ENCODE measurements at places on chromosomes 2 and 18.

DNA sequence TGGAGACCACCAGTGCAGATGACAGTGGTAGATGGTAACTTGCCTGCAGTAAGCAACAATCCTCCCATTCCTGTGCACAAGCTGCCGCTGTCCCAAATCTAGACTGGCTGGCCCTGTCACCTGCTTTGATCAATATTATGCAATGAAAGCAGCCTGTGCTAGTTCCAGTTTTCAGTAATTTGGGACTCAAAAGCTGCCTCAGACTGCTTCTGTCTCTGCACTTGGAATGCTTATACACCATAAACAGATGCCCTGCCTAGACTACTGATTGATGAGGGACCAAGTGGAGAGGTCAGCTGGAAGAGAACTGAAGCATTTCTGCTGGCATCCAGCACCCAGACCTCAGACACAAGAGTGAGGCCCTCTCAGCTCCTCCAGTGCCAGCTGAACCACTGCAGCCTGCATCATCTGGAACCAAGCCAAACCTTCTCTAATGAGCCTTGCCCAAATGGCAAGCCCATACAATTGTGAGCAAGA, 24.9 kb downstream of the CCBE1 start:
- no peak for DNase-seq

DNA sequence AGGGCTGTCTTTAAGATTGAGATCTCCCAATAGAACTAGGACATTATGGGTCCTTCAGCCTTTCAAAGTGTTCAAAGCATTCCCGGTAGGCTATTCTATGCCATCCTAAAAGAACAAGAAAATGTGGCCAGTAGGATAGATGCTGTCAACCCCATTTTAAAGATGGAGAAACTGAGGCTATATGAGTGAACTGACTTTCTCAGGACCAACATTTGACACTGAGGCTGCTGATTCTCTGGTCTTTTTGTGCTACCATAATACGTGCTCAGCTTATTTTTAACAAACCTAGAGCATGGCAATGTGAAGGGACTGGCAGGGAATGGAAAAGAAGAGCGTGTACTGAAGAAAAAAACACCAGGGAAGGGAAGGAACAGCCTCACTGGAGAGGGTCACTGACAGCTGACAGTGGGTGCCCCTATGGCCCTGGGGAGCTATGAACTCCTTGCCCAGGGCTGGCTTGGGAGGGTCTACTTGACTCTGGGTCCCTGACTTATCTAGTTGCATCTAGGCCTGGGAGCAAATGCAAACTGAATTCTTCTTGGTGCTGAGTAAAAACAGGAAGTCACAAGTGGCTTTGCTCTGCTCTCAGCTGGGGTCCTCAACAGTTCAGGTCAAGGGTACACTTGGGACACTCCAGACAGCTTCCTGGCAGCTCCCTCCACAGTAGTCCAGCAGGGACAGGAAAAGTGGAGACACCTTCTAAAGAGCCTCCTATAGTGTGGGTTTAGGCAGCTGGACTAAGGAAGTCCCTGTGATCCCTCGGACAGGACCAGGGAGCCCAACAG, 2.3 kb downstream of the CYRIA start:
- no peak for DNase-seq

GRCh38 chr2:128466376-128466775, 147.7 kb upstream of the HS6ST1 start:
- DNase-seq = no peak

- no peak for DNase-seq
Observed at GRCh38 chr18:78873926-78874500, 105.6 kb upstream of the SALL3 start.

DNA sequence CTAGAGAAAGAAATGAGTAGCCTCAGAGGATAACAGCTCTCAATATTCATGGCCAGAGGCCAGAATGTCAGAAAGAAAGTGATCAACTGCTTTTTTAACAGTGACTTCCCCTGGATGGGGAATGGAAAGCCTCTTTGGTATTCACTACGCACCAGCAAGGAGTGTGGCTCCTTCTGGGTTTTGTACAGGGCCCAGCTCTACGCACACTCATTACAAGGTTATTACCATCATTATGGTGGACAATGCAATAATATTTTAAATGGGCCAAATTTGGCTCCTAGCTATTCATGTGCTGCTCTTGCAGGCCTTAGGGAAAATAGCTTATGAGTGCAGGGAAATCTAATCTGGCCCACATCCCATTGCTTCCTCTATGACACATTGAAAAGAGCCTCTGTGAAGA, 1149.5 kb upstream of the FANCL start:
- no peak for DNase-seq

GRCh38 chr18:12460874-12461273, 53.1 kb downstream of the PRELID3A start:
- DNase-seq = no peak

- no peak for DNase-seq
Observed at GRCh38 chr2:69762513-69763494, 20.9 kb downstream of the ANXA4 start.

GRCh38 chr2:9217838-9218770, 11.5 kb downstream of the ASAP2 start:
- no peak for DNase-seq

DNA sequence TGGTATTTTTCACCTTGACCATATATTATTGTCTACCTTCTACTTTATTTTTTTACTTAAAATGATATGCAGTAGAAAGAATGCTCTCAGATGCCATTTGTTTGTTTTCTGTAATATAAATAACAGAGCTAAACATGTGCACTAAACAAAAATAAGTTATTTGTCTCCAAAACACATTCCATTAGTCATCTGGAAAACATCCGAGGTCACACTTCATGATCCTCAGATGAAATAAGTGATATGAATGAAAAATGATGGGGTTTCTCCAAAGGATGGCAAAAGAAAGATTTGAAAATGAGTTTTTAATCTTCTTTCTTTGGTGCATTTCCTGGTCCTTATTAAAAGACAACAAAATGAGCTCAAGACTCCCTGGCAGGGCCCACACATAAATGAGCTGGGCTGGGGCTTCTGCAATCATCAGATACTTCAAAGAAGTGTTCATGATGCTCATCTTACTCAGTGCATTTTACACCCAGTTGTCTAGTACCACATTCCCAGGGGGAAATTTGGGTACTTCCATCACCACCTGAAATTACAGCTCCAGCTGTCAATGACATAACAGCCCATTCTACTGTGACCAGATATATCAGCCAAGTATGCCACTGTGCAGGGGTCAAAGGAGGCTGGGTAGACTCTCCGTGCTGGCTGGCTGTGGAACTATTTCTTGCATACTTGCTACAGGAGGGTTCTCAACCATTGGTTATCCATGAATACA, 283.5 kb downstream of the PID1 start:
- DNase-seq = no peak

- DNase-seq = no peak
Observed at GRCh38 chr2:238445409-238446190, 18.9 kb downstream of the ASB1 start.

DNA sequence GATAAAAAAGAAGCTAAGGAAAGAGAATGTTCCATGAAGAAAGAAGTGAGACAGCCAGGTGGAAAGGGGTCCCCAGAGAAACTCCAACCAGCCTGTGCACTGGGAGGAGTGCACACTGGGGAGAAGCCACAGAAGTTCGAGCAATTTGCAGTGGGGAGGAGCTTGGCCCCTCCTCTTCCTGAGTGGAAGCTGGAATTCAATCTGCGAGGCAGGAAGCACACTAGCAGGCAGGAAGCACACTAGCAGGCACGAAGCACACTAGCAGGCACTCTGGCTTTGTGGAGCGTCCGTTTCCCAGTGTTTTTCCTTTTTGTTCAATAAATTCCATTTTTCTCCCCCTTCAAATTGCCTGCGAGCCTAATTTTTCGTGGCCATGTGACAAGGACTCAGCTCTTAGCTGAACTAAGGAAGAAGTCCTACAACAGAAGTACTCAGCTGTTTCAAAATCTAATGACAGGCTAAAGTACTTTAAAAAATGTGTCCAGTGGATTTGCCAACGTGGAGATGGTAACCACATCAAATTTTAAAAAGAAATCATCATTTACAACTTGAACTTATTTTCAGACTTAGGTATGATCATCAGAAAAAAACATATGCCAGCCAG, 21.4 kb upstream of the SPIRE1 start:
- DNase-seq = no peak

DNA sequence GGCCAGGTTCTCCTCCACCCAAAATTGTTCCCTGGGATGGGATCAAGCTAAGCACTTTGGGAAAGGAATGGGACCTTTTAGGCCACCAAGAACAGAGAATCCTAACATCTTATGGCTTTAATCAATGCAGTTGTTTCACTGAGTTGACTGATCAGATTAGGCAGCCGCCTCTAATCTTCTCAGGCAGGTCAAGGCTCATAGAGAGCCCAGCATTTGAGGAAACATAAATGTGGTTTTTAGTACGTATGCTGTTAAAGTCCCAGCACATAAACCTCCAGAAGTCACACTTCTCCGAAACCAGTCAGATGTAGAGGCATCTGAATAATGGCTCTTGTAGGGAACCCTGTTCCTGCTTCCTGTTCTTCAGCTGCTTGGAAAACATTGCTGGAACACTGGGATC, 99.5 kb upstream of the RMDN2 start:
- DNase-seq = no peak

GRCh38 chr2:32358111-32358482, 1.3 kb downstream of the BIRC6 start:
- peak; percentile 38 for DNase-seq

GRCh38 chr2:51795248-51795888, 763.4 kb upstream of the NRXN1 start:
- no peak for DNase-seq

DNA sequence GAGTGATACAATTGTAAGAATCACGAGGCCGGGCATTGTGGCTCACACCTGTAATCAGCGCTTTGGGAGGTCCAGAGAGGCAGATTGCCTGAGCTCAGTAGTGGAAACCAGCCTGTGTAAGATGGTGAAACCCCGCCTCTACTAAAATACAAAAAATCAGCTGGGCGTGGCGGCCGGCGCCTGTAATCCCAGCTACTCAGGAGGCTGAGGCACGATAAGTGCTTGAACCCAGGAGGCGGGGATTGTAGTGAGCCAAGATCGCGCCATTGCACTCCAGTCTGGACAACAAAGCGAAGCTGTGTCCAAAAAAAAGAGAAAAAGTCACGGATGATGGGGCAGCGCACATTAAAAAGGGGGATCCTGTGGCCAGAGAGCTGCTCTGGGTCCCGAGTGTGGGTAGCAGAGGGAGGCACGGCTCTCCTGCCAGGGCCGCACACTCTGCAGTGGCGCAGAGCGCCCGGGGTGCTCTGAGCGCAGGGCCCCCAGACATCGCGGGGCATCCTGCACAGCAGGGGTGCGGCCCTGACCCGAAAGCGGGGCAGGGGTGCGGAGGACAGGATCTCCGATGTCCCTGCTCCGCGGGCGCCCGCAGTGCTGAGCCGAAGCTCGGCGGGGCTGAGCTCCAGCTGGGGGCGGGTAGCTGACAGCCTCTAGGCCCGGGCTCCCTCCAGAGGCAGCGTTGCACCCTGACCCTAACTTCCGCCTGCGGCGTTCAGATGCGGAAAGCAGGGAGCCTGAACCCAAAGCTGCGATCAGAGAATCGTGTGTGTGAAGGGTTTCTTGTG, 30.4 kb upstream of the RAB6D start:
- DNase-seq = no peak

DNA sequence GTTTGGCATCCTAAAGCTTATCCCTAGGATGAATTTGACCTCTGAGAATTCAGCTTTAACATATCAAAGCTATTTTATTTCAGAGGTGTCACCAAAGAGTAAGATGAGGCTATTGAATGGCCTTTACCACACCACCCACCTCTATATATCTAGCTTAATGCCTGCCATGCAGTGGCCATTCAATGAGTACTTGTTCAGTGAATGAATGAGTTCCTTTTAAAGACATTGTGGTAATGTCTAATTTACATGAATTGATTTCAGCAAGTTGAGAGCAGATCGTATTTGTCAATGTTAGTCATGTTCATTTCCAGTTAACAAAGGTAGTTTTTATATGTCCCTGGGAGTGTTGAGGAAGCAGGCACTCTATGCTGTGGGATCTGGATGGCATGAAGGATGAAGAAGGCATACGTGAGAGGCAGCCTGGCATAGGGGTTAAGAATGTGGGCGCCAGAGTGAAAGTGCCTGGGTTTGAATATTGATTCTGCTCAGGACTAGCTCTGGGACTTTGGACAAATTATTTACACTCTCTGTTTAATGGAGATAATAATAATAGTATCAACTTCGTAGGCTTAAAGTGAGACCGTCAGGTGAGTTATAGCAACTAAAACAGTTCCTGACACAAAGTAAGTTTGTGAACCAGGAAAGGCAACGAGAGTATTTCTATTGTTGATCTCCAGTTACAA, 434.1 kb upstream of the CHST9 start:
- DNase-seq = no peak

DNA sequence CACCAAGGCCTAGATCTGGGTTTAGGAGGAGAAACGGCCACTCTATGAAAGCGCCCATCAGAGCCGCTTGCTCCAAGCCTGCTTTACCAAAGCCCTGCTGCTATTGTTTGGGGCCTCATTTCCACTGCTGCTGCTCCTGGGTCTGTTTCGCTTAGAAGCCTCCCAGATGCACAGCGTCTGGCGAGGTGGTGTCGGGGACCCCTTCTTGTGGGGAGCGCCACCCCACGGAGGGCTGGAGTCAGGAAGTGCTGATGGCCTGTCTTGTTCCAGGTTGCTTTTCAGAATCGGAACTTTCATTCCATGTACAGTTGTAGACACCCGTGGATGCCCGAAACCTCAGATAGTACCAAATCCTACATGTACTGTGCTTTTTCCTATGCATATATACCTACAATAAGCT, 204.9 kb upstream of the TWIST2 start:
- no peak for DNase-seq

DNA sequence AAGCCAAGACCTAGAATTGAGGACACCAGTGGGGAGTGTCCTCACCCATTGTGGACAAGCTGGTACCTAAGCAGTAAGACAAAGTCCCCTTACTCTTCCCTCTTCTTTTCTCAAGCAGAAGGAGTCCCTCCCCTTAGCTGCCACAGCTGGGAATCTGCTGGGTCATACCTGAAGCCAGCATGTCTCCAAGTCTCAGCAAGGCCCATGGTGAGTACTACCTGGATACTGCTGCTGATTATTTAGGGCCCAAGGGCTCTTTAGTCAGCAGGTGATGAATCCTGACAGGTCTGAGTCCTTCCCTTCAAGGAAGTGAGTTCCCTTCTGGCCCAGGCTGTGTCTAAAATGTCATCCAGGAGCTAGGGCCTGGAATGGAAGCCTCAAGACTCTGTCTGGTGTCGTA, 198.6 kb upstream of the STK17B start:
- DNase-seq = no peak

- DNase-seq = no peak
Observed at GRCh38 chr2:111209045-111209514, 88.4 kb downstream of the BCL2L11 start.

- peak; percentile 18 for DNase-seq
Observed at GRCh38 chr18:76922107-76922506, 99.8 kb downstream of the ZNF236 start.

- DNase-seq = no peak
Observed at GRCh38 chr18:22467760-22468553, 50.2 kb upstream of the CTAGE1 start.

- no peak for DNase-seq
Observed at GRCh38 chr18:31576670-31577069, 15.0 kb upstream of the TTR start.

- no peak for DNase-seq
Observed at GRCh38 chr2:117639401-117639800, 175.1 kb upstream of the DDX18 start.
